ENCODE measurements at places on chromosomes 7 and 10. TPM values are rescaled to one million over a fixed set of nuclear protein-coding genes. Genes with fewer than 3 reads are reported as not detected.
A peak's percentile ranks its signal among the peaks of the same experiment; 100 is the strongest.

DNA sequence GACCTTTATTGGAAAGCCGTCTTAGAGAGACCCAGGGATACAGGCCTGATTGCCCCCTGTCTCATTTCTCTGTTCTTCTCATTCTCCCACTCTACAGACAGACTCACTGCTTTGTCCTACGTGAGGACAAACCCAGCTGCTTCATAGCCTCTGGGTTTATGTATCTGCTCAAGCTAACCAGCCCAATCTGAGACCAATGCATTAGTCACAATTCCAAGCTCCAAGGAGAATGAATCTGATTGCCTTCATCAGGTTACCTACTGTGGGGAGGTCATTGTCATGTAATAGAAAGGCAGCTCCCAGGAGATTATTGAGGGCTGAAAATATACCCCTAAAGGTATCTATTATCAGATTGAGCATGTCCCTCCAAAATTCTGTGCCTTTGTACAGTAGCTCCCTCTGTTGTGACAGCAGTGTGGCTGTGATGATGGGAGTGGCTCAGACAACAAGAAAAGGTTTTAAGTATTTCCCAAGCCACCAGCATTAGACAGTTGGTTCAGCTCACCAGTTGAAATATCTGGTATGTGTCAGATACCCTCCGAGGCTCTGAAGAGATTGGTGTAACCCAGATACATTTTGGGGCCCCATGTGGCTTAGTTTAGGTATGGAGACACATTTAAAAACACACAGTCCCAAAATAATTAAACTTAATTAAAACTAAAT, 123.1 kb upstream of the EEPD1 start:
- H3K4me3 ChIP-seq: no peak overlapping the region
- peaks cover 38% of the 10 kb centered on the region for H3K4me1 ChIP-seq
- H3K36me3 ChIP-seq: no peaks in the 10 kb centered on the region
- H3K27me3 ChIP-seq: peaks cover 11% of the 10 kb centered on the region
- H3K27ac ChIP-seq: peak overlapping the region; percentile 82

Gene MYL10
- total RNA-seq: not detected

Gene SND1
- 375 TPM for total RNA-seq

Gene FLNC
- 7.7 TPM for total RNA-seq

GRCh38 chr10:117638200-117638599, 95.7 kb downstream of the EMX2 start:
- H3K4me3 ChIP-seq: no peak overlapping the region
- H3K36me3 ChIP-seq: no peaks in the 10 kb centered on the region
- H3K27ac ChIP-seq: no peak overlapping the region
- no peaks in the 10 kb centered on the region for H3K4me1 ChIP-seq
- H3K27me3 ChIP-seq: peaks cover 1% of the 10 kb centered on the region

Data from endothelial cell (in vitro differentiated cells).